ENCODE measurements at places on chromosomes 7 and 10. TPM values are rescaled to one million over a fixed set of nuclear protein-coding genes. Genes with fewer than 3 reads are reported as not detected.
A peak's percentile ranks its signal among the peaks of the same experiment; 100 is the strongest.

DNA sequence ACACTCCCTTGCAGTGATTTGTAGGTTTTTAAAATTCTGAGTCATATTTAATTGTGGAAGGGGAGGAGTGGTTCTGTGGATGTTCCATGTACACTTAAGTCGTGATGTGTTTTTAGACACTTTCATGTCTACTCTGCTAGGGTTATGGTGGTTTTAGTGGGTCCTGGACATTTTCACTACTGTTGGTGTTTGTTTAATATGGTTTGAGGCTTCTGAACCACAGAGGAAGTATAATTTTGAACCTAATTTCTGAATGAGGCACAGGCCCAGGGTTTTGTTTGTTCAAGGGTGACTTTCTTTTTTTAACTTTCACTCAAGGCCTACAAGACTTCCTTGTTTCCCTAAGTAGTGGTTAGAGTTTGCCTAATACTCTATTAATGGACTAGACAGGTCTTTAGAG is 13.3 kb downstream of the SLC26A5 start:
- DNase-seq = no peak

- DNase-seq = peak; percentile 45
Measured at GRCh38 chr10:89837165-89838043, 136.0 kb downstream of the KIF20B start.

The KLF14 gene
- polyA plus RNA-seq = not detected

GRCh38 chr7:131021460-131021859 is 287.5 kb upstream of the KLF14 start:
- DNase-seq = no peak

DNA sequence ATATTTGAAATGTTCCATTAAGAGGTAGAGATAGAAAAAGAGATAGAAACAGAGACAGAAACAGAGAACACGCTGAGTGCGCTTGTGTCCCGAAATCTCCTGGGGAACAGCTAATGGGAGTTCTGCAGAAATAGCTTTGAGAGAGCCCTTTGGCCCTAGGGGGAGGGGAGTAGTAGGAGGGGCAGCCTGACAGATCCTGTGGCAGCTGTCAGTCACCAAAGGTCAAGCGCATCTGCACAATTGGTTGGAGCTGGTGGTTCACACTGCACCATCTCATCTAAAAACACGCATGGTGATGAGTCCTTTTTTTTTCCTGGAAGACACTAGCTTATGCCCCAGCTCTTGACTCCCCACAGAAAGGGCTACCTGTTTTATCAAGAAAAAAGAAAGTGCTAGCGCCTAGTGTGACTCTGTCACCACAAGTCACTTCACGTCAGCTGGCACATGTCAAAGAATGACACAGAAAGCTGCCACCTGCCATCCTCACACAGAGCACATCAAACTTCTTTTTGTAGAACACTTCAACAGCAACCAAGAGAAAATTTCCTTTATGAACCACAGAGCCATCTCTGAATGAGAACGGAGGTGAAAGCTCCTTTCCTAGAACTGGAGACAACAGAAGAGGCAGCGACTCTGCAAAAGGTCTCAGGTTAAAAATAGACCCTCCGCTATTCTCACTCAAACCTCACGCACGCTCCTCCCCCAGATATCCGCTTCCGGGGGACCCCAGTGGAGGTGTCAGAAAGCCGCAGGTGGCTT is 125.7 kb downstream of the GFRA1 start:
- no peak for DNase-seq

The SLC35G1 gene
- polyA plus RNA-seq = 7.3 TPM

DNA sequence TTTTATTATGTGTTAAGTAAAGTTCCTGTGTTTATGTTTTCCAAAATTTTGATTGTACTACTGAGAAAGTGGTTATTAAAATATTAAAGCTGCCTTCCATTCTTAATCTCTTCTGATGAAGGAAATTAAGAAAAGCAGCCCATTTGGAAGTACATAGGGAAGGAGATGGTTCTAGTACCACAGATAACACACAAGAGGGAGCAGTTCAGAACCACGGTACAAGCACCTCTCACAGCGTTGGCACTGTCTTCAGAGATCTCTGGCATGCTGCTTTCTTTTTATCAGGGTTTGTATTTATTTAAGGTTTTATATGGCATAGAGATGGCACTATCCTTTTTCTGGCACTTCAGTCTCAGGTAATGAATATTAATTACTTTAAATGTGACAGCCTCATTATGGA is 111.6 kb downstream of the PHTF2 start:
- no peak for DNase-seq

DNA sequence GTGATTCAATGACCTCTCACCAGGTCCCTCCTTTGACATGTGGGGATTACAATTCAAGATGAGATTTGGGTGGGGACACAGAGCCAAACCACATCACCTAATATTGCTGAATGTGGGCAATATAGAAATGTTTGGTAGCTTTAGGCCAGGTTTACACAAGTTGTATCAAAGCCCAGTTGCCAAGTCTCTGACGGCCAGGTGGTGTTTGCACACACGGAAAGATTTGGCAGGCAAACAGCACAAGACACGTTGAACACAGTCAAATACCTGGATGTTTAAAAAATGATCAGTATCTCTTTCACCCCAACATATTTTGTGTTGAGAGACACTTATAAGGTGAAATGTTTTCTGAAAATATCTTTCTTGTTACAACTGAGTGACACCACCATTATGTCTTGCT is 294.4 kb upstream of the MKI67 start:
- DNase-seq = no peak

GRCh38 chr7:114126095-114126494 is 207.3 kb upstream of the PPP1R3A start:
- DNase-seq = no peak

The TBRG4 gene
- polyA plus RNA-seq = 76.2 TPM

DNA sequence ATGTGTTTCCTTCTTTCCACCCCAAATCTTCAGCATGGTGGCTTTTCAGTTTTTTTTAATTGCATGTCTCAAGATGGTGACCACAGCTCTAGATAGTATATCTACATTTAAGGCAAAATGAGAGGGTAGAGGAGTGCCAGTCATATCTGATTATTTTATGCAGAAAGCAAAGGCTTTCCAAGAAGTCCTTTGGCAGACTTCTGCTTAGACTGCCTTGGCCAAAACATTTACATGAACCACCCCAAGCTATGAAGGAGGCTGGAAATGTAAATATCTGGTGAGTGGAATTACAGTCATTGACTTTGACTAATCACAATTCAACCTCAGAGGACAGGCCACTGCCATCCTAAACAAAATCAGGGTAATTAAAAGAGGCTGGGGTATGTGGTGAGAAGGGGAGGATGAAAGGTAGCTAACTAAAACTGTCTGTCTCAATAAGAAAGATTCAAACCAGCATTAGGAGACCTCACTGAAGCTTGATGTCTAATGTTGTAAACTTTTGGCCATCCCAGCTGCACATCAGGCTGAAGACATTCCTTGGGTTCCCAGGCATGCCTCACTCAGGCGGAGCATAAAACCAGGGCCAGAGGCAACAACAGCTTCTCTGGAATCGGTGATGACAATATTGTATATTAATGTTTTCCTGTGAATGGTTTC is 53.4 kb downstream of the PPP1R3C start:
- no peak for DNase-seq

The TMEM213 gene
- not detected for polyA plus RNA-seq

The ST7 gene
- polyA plus RNA-seq = 32.2 TPM

The OPALIN gene
- not detected for polyA plus RNA-seq

DNA sequence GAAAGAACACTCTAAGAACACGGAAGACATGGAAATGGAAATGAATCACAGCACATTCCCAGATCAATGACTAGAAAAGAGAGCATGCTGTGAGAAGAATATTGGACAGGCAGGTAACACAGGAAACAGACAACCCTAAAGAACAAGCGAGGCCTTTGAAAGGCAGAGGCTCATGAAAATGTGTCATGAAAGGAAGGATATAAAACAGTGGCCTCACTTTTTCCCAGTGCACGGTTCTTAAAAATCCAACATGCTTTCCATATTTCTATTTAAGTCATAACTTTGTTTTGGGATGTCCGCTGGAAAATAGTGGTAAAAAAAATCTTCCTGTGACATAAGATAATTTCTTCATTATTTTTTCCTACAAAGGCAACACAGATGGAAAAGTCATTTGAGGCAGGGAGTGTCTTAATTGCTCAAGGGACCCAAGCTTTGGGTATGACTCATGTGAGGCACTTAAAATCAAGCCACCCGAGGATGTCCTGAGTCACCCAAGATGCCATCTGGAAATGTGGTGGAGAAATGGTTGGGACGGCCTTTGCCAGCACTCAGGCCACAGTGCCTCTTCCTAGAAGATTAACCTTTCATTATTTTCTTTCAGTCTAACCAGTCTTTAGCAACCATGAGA is 17.0 kb downstream of the ITIH5 start:
- DNase-seq = no peak

DNA sequence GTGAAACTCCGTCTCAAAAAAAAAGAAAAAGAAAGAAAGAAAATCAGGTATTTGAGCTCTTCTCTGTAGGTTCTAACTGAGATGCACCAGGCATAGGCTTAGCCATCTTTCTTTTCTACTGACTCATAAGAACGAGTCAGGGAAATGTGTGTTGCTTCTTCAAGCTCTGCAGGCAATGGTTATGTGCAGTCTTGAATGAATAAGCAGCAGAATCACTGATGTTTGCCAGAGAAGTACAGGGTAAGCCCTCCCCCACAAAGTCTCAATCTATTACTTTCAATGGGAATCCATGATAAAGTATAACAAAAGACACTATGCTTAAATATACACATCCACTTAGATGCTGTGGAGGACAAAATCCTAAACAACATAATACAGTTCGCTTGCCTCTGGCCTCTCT is 239.2 kb downstream of the PARD3 start:
- no peak for DNase-seq

The CUBN gene
- 2.4 TPM for polyA plus RNA-seq
